Hepatocyte (in vitro differentiated cells): ENCODE measurements at places on chromosomes 3 and 15. TPM values are rescaled to one million over a fixed set of nuclear protein-coding genes. Genes with fewer than 3 reads are reported as not detected.

GRCh38 chr3:157572559-157573270 is 69.5 kb upstream of the VEPH1 start:
- H3K27ac ChIP-seq: no peak overlapping the region
- no peak overlapping the region for H3K4me3 ChIP-seq
- H3K4me1 ChIP-seq: peaks cover 10% of the 10 kb centered on the region
- DNase-seq: peak; percentile 58
- no peaks in the 10 kb centered on the region for H3K36me3 ChIP-seq
- H3K27me3 ChIP-seq: no peaks in the 10 kb centered on the region

DNA sequence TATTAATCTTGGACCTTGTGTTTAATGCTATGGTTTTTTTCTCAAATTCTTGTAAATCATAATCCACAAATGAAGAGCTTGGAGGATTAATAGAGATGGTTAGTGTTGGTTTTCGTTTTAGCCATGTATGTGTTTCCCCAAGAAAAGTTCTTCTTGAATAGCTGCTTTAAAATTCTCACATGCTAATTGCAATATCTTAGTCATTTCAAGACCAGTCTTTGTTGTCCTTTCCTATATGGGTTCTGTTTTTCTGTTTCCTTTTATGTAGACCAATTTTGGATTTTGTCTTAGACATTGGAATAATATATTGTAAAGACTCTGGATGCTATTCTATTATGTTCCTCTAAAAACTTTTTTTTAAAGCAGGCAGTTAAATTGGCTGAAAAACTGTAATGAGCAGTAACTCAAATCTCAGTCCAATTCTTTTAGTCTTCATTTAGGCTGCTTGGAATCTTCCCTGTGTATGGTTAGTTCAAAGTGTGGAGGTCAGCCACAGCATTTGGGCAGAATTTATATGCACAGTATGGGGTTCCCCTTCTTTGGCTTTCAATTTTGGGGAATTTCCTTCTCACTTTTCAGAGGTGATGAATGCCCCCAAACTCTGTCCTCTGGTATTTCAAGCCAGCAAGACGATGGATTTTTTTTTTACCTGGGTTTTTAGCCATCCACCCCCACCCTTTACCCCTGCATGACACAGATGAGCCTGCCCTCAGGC is 39.1 kb upstream of the DNAJC13 start:
- no peak overlapping the region for H3K4me3 ChIP-seq
- no peaks in the 10 kb centered on the region for H3K27me3 ChIP-seq
- H3K36me3 ChIP-seq: no peaks in the 10 kb centered on the region
- no peak overlapping the region for H3K27ac ChIP-seq
- no peaks in the 10 kb centered on the region for H3K4me1 ChIP-seq

DNA sequence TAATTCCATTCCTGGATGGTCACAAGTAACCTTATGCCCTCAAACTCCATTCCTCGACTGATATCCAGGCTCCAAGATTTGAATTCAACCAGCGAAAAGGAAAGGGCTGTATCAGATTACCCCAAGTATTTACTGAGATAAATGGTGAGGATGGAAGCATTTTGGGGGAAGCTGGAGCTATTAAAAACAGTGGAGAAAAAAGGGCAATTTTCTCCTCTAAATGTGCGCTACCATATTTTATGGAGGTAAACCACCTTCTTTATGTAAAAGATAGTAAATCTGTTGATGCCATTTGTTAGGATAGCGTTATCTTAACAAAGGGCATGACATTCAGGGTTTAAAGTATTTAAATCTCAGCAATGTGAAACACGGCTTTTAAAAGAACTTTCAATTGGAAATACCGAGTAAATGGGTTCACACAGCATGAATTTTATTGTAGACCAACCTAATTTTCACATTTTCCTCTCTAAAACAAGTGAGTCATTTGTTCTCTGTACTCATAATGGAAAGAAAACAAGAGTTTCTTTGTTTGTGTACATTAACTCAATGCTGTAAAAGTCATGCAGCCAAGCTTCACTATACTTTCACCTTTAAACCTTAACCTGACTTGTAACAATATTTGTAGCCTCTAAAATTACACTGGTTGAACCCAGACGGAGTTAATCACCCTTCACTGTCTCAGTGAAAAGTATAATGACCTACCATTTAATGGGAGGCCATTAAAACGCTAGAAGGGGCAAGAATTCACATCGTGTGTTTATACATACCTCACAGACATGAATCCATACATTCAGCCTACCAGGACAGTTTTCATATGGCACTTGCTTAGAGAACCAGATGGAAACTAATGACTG is 773.4 kb downstream of the ROBO1 start:
- H3K36me3 ChIP-seq: no peaks in the 10 kb centered on the region
- peaks cover 11% of the 10 kb centered on the region for H3K4me1 ChIP-seq
- DNase-seq: no peak
- no peak overlapping the region for H3K4me3 ChIP-seq
- peak overlapping the region; percentile 39 for H3K27ac ChIP-seq

DNA sequence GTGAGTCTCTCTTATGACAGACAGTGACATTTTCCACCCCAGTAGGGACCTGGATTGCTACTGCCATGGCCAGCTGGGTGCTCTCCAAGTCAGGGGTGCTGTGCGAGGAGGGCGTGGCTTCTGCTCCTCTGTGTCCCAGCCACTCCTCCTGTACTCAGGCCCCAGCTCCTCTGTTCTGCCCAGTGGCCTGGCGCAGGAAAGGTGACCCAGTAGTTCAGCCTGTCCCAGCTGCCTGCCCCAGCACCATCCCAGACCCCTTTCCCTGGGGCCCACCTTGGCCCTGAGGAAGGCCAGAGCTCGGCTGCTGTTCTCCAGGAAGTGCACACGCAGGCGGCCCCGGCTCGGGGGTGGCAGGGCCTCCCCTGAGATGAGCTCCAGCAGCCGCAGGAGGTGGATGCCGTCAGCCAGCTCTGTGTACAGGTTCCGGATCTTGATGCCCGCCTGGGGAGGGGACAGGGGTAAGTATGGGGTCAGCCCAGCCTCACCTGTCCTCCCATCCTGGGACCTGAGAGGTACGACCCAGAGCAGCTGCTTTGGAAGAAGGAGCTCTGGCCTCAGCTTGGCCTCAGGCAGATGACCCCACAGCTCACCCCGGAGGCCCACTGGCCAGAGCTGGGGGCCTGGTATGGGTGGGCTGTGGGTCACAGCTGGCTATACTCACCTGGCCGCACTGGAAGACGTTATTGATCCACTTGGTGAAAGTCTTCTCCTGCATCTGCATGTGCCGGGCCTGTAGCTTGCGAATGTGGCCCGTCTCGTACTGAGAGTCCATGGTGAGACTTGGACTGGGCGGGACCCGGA is 1.0 kb downstream of the SPTBN5 start:
- no peak for DNase-seq
- peaks cover 11% of the 10 kb centered on the region for H3K4me1 ChIP-seq
- H3K27me3 ChIP-seq: no peaks in the 10 kb centered on the region
- no peaks in the 10 kb centered on the region for H3K36me3 ChIP-seq

DNA sequence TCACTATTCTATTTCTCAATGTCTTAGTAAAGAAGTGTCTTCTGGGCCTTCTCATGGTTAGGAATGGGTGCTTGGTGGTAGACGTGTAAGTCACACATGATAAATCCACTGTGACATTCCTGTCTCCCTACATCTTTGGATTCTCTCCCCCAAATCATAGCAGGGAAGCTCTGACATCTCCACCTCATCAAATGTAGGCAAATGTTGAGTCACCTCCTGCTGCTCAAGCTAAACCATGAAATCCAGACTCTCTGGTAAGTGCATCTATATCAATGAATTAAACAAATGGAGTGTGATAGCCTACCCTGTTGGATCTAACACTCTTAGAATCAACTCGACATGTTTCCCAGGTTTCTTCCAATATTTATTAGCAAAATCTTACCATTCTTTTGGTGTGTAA is 42.8 kb upstream of the RPL35A start:
- H3K4me3 ChIP-seq: no peak overlapping the region
- H3K36me3 ChIP-seq: no peaks in the 10 kb centered on the region
- no peak overlapping the region for H3K27ac ChIP-seq
- H3K27me3 ChIP-seq: no peaks in the 10 kb centered on the region
- DNase-seq: no peak

- H3K27me3 ChIP-seq: no peaks in the 10 kb centered on the region
- DNase-seq: no peak
- H3K36me3 ChIP-seq: no peaks in the 10 kb centered on the region
- H3K4me3 ChIP-seq: no peak overlapping the region
- no peak overlapping the region for H3K27ac ChIP-seq
- peaks cover 13% of the 10 kb centered on the region for H3K4me1 ChIP-seq
Observed at GRCh38 chr3:51675201-51675611, 4.2 kb downstream of the TEX264 start.

- no peaks in the 10 kb centered on the region for H3K4me1 ChIP-seq
- H3K36me3 ChIP-seq: peaks cover 5% of the 10 kb centered on the region
- no peak overlapping the region for H3K4me3 ChIP-seq
- DNase-seq: no peak
- no peak overlapping the region for H3K27ac ChIP-seq
- H3K27me3 ChIP-seq: no peaks in the 10 kb centered on the region
Observed at GRCh38 chr15:70050970-70051369, 46.7 kb downstream of the TLE3 start.

DNA sequence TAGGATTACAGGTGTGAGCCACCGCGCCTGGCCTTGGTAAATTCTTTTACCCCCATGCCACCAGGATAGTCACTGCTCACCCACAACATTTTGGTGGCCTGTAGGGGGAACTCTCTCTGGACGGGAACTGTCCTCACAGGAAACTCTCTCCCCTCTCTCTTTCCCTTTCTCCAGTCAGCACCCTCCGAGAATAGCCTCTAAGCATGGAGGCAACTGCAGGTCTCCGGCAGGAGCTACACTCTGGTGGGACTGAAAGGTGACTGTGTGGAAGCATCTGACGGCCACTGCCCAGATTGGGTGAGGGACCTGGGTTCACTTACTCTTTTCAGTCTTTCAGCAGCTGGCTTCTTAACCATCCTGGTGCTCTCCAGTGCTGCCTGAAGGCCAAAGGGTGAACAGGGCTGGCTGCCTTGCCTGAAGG is 21.3 kb downstream of the TRANK1 start:
- peak overlapping the region; percentile 73 for H3K27ac ChIP-seq
- H3K27me3 ChIP-seq: no peaks in the 10 kb centered on the region
- H3K36me3 ChIP-seq: no peaks in the 10 kb centered on the region
- no peak for DNase-seq
- peaks cover 45% of the 10 kb centered on the region for H3K4me1 ChIP-seq
- no peak overlapping the region for H3K4me3 ChIP-seq

DNA sequence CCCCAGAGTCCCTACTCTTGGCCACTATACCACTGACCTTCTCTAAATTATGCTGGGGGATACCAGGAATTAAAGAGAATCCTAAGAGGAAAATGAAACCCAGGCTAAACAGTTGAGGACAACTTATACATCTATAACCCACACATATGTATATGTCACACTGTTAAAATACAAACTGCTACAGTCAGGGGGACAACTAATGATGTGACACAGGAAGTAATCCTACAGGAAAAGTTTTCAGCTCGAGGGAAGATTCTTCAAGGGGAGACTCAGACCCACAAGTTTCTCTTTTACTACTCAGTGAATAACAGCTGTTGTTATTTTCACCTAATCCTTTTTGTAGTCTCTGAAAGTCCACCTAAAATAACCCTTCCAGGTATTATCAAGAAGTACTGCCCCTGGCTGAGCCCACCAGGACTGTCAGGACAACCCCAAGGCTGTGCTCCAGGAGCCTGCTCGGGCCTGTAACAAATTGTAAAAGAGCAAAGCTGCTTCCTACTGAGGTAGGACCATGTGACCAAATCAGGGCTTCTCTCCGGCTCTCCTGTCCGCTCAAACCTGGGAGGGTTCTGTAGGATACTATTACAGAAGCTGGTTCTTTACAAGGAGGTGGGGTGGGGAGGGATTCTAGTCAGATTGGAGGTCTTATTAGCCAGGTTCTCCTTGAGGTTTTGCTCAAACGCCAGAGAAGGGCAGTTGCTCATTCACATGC is 91.6 kb downstream of the SRGAP3 start:
- H3K27me3 ChIP-seq: no peaks in the 10 kb centered on the region
- H3K4me1 ChIP-seq: no peaks in the 10 kb centered on the region
- DNase-seq: no peak
- H3K4me3 ChIP-seq: no peak overlapping the region
- no peaks in the 10 kb centered on the region for H3K36me3 ChIP-seq

GRCh38 chr15:65423150-65423975 is 616 bp upstream of the IGDCC4 start:
- no peak overlapping the region for H3K4me3 ChIP-seq
- H3K27ac ChIP-seq: peak overlapping the region; percentile 57

GRCh38 chr15:50562735-50563640 is 16.5 kb upstream of the USP50 start:
- H3K27me3 ChIP-seq: no peaks in the 10 kb centered on the region
- H3K4me3 ChIP-seq: no peak overlapping the region
- H3K27ac ChIP-seq: no peak overlapping the region
- no peaks in the 10 kb centered on the region for H3K4me1 ChIP-seq
- no peaks in the 10 kb centered on the region for H3K36me3 ChIP-seq

GRCh38 chr3:20128358-20128757 is 57.6 kb downstream of the SGO1 start:
- no peak overlapping the region for H3K4me3 ChIP-seq
- H3K36me3 ChIP-seq: no peaks in the 10 kb centered on the region
- H3K4me1 ChIP-seq: no peaks in the 10 kb centered on the region

GRCh38 chr3:73706771-73707170 is 82.0 kb upstream of the PDZRN3 start:
- no peaks in the 10 kb centered on the region for H3K27me3 ChIP-seq
- no peaks in the 10 kb centered on the region for H3K36me3 ChIP-seq
- H3K27ac ChIP-seq: no peak overlapping the region
- H3K4me1 ChIP-seq: peaks cover 8% of the 10 kb centered on the region
- no peak for DNase-seq

Gene GORASP1
- 38.0 and 48.6 TPM in 2 replicates for total RNA-seq

Gene AP3B2
- total RNA-seq: 2.3 and 4.5 TPM in 2 replicates

Gene ISLR
- total RNA-seq: 31.4 and 36.4 TPM in 2 replicates

Gene INTS14
- 41.6 and 45.7 TPM in 2 replicates for total RNA-seq

Gene ADPGK
- 67.3 and 71.1 TPM in 2 replicates for total RNA-seq

Gene GP9
- not detected in 2 replicates for total RNA-seq
